ENCODE measurements at places on chromosomes 4 and X.

GRCh38 chr4:185713272-185713671, 98.7 kb downstream of the SORBS2 start:
- no peak for DNase-seq

- no peak for DNase-seq
These were observed 252.1 kb upstream of the ADGRL3 start for GRCh38 chr4:60948008-60948407.

GRCh38 chrX:62839596-62839995, 511.5 kb downstream of the SPIN4 start:
- no peak for DNase-seq

GRCh38 chrX:96684339-96685209, at the start of gene DIAPH2:
Gene DIAPH2, plus strand, starts transcription at chrX:96684842.
- peak; percentile 55 for DNase-seq

- DNase-seq: no peak
These were observed 272.9 kb downstream of the CFAP299 start for GRCh38 chr4:80608281-80608980.

DNA sequence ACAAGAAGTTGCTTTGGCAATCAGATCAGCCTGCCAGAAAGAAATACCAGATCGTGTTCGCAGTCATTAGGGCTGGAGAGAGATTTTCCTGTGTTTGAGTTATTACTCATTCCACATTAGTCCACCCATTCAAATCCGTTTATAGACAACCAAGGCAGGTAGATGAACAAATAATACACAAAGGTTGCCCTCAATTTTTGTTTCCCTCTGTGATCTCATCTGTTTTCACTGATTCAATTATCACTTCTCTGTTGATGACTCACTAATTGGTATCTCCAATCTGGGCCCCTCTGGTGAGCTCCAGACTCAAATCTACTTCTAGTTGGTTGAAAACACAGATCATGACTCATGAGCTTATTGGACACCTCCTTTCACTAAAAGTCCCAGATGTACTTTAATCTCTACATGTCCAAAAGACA, 54.5 kb downstream of the CHM start:
- no peak for DNase-seq

GRCh38 chr4:187179086-187180058, 455.7 kb upstream of the FAT1 start:
- DNase-seq: no peak

- DNase-seq: no peak
These were observed 54.1 kb downstream of the CCNI start for GRCh38 chr4:77021614-77022089.
